NCI-H1930 (cell line): ENCODE measurements at places on chromosomes 12 and 14.

GRCh38 chr14:50542941-50543418, 10.6 kb upstream of the MAP4K5 start:
- DNase-seq: peak; percentile 6

GRCh38 chr12:106070147-106070546, 68.6 kb downstream of the NUAK1 start:
- DNase-seq: no peak

DNA sequence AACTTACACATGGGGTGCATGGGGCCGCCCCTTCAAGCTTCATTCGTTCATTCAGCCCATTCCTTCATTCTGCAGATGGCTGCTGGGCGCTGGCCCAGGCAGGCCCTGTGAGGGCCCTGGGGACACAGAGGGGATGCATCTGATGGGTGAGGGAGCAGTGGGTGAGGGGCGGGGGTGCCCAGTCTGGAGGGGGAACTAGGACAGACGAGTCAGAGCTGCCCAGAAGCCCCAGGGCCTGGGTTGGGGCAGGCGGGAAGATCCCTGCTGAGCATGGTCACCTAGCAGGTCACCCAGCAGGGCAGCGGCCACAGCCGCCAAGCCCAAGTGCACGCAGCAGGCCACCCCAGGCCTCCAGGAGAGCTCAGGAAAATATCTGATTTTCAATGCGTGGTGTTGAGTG, 14.1 kb downstream of the TRMT61A start:
- DNase-seq: no peak

DNA sequence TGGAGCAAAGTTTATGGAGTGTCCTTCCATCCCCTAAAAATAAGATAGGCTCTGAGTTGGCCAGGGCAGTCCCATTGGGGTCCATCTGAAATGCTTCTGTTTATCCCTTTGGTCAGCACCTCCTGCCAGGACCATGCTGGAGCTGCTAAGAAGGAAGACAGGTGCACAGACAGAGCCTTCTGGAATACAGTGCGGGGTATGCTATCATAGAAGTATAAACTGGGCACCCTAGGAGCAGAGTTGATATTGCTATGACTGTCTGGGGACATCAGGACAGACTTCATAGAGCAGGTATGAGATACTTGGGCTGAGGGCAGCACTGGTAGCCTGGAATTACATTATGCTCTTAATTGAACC, 170.4 kb upstream of the HIF1A start:
- no peak for DNase-seq

DNA sequence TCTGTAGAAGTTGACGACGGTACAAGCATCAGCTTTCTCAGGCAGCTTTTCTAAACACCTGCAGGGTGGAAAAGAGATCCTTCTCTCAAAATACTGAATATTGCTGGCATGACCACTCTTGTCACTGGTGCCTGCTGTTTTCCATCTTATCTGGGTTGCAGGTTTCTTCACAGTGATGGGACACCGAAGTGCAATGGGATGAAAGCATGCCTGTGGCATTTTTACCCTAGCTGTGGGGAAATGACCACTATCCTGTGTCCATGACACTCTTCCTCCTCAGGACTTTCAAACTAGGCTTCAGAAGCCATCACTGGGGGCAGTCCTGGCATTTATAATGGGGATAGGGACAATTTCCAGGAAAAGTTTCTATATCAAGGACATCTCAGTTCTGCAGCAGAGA, 98.5 kb downstream of the ETV6 start:
- no peak for DNase-seq

GRCh38 chr12:119614705-119615104, 21.1 kb downstream of the TMEM233 start:
- DNase-seq: no peak

GRCh38 chr12:101642115-101643067, 47.6 kb downstream of the MYBPC1 start:
- DNase-seq: peak; percentile 88

GRCh38 chr14:94594441-94594840, 13.2 kb downstream of the SERPINA5 start:
- no peak for DNase-seq

GRCh38 chr12:70271025-70271424, 27.8 kb downstream of the CNOT2 start:
- DNase-seq: no peak

- no peak for DNase-seq
Observed at GRCh38 chr12:69225251-69225910, 14.0 kb upstream of the CPSF6 start.

GRCh38 chr14:75238756-75239455, 39.7 kb upstream of the FOS start:
- DNase-seq: no peak
